ENCODE measurements at places on chromosomes 1 and 21. TPM values are rescaled to one million over a fixed set of nuclear protein-coding genes. Genes with fewer than 3 reads are reported as not detected.

CFAP141 gene
- total RNA-seq, result not detected

CYP4A11 gene
- not detected for total RNA-seq

MYOG gene
- total RNA-seq, result not detected

HCN3 gene
- 1.1 TPM for total RNA-seq

LIN28A gene
- total RNA-seq, result not detected

LRRC40 gene
- 22.9 TPM for total RNA-seq

OR2T8 gene
- total RNA-seq, result not detected

GUCA2B gene
- total RNA-seq, result not detected

PDZK1 gene
- 0.21 TPM for total RNA-seq

PUM1 gene
- 137 TPM for total RNA-seq

SPATA45 gene
- not detected for total RNA-seq

FTCD gene
- not detected for total RNA-seq

RGSL1 gene
- not detected for total RNA-seq

KIRREL1 gene
- 85.4 TPM for total RNA-seq

JAK1 gene
- 118 TPM for total RNA-seq

GNAT2 gene
- not detected for total RNA-seq

PTPRC gene
- total RNA-seq, result not detected

LCE6A gene
- not detected for total RNA-seq

KCNC4 gene
- 7.0 TPM for total RNA-seq

GPN2 gene
- 11.6 TPM for total RNA-seq

DIO1 gene
- total RNA-seq, result not detected

LRRC53 gene
- total RNA-seq, result not detected

PLXNA2 gene
- total RNA-seq, result 9.9 TPM

PTAFR gene
- total RNA-seq, result 5.1 TPM

MAP3K21 gene
- total RNA-seq, result 10.3 TPM

PLA2G2D gene
- not detected for total RNA-seq

DFFB gene
- 3.4 TPM for total RNA-seq

PGLYRP3 gene
- 4.7 TPM for total RNA-seq
